ENCODE measurements at places on chromosomes 6 and 20. TPM values are rescaled to one million over a fixed set of nuclear protein-coding genes. Genes with fewer than 3 reads are reported as not detected.
A peak's percentile ranks its signal among the peaks of the same experiment; 100 is the strongest.

DNA sequence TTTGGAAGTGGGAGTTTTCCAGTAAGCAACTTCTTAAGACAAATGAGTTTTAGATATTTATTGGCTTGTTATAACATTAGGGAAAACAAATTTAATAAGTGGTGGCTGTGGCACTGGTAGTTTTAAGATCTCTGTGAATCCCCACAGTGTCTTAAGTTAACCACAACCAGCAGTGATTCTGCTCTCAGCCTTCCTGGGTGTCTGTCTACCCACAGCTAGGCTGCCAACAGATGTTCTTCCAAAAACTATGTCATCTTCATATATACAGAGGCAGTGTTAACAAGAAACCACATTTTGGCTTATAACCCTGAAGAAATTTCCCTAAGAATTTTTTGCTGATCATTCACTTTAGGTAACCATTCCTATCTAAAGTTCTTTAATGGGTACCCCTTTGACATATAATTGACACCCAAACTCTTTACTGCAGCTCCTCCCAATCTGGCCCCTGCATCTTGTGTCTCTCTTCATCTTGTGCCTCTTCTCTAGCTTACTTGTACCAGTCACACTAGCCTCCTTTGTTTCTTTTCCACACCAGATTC is 52.7 kb downstream of the TOP1 start:
- no peak for DNase-seq

DNA sequence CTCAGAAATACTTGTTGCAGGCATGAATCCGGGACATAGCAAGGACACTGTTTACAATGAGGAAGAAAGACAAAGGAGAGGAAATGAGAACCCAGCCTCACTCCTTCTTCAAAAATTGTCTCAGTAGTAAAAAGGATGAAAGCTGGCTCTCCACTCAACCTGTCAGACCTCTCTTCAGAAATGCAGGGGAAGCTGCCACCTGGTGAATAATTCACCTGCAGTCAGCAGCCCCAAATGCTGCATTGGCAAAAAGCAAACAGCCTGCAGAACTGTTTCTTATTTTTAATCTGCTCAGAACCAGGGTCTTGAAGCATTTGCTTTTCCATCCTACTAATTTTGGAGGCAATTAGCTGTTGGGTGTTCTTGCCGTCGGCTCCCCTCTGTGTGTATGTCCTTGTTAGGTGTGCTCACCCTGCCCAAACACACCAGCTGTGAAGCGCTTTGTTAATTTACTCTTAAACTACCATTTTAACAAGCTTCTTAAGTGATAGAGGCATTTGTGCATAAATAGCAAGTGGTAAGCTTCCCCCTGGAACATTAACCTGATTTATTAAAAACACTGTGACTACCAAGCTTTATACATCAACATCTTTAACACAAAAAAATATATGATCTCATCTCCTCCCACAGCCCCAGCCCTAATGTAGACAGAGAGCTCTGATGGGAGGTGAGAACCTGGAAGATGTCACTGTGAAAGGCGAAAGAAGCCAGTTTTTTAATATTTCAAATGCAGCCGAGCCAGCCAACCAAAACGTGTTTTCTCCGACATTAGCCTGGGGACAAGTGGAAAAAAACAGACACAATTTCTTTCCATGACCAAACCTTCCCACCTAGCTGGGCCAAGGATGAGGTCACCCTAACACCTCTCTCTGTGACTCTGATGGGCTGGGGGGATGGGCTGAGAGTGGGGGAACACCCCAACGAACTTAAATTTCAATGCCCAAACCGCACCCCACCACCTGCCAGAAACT is 451.0 kb upstream of the SULF2 start:
- DNase-seq: peak; percentile 77

GRCh38 chr6:81455641-81456040 is 296.8 kb downstream of the TENT5A start:
- DNase-seq: no peak

GRCh38 chr20:52496191-52496590 is 304.6 kb upstream of the ZFP64 start:
- DNase-seq: no peak

GRCh38 chr6:40914005-40914404 is 125.0 kb downstream of the UNC5CL start:
- DNase-seq: no peak

GRCh38 chr6:43860285-43860684 is 90.3 kb downstream of the VEGFA start:
- DNase-seq: no peak

- peak; percentile 23 for DNase-seq
Observed at GRCh38 chr20:37986873-37987601, 46.2 kb downstream of the TTI1 start.

Gene GNAS-AS1
- total RNA-seq: not detected

Gene SLC2A10
- 1.3 TPM for total RNA-seq

Gene AKAP12
- total RNA-seq: 59.2 TPM

Gene FOXF2
- not detected for total RNA-seq

Gene HLA-DQA2
- total RNA-seq: not detected

All from uterus (tissue), 4 donors.